ENCODE measurements at places on chromosomes 5 and 9.

DNA sequence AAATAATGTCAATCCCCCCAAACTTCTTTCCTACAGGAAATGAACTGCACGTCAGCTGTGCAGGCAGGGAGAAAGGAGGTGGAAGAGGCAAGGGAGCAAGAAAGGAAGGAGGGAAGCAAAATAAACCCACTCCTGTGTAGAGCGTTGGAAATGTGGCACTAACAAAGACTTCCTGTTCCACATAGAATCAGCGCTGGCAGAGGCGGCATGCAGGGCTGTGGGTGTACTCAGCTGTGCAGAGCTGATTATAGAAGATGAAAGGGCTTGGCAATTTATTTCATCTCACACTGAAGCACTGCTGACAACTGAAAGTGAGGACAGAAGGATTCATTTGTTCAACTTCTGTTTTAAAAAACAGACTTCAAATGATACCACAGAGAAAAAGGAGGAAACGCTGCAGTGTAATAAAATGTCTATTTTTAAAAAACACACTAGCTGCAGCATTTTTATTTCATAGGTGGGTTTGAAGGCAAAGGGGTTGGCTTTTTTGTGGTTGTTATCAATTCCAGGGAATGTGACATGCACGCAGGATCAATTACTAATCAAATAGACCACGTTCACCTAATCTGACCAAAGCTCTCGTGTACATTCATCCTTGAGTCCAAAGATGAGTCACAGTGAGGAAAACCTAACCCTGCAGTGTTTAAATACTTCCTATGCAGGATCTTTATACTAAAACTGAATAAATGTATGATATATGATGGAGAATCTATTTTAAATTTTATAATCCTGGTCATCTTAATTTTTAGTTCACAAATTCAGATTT lies 583.5 kb downstream of the ZNF608 start:
- DNase-seq: no peak

GRCh38 chr5:56663523-56663922 lies 151.8 kb upstream of the MAP3K1 start:
- no peak for DNase-seq

DNA sequence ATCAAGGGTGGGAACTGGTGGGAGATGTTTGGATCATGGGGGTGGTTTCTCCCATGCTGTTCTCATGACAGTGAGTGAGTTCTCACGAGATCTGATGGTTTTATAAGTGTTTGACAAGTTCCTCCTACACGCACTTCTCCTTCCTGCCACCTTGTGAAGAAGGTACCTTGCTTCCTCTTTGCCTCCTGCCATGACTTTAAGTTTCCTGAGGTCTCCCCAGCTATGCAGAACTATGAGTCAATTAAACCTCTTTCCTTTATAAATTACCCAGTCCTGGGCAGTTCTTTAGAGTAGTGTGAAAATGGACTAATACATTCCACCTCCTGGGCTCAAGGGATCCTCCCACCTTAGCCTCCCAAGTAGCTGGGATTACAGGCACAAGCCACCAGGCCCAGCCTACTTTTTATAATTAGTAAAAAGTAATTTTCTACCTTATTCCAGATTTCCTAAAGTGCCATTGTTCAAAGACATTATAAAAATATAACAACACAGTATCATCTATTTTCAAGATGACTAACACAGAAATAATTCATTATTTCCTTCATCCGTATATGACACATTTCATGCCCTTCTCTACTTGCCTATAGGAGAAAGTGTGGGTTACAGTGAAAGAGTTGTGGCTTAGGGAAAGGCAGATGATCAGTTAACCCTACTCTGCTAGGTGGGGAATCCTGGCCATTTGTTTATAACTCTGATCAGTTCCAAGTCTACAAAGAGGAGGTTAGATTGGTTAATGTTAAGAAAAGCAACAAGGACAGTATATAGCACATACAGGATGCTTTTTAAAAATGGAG lies 99.9 kb downstream of the TTC39B start:
- no peak for DNase-seq

DNA sequence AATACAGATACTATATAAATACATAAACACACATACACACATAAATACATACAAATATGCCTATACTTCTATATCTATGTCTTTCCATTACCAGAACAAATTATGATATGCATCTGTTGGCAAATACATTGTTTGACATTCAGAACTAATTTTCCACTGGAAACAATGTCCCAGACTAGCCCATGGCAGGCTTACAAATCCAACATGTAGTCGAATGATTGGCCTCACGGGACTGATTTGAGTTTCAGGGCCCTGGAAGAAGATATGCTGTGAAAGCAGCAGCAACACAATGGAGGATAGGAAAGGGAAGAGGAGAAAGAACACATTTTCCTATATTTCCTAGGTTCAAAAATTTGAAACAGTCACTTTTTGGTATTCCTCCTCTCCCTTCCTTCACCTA lies 881.1 kb upstream of the DMAC1 start:
- no peak for DNase-seq
